Esophagus muscularis mucosa (tissue), 4 donors: ENCODE measurements at places on chromosomes 1 and 21. TPM values are rescaled to one million over a fixed set of nuclear protein-coding genes. Genes with fewer than 3 reads are reported as not detected.

DNA sequence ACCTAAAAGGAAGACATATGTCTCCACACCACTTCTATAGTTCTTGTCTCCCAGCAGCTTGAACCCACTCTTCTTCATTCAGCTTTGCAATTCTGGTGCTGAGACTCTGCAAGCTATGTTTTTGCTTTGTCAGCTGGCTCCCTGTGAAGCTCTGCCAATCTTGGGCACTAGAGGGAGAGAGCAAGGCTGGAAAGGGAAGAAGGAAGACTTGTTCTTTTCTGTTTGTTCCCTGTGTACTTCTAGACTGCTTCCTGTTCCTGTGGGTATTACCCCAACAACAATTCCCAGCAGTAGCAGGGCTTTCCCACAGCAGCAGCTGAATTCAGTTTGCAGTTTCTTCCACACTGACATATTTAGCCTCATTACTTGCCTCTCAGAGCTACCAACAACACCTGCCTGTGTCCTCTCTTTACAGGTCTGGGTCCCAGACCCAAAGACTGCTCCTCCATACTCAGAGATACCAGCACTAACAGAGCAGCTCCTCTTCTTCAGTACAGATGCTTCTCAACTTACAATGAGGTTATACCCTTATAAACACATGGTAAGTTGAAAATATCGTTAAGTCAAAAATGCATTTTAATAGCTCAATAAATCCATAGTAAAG lies 275.2 kb upstream of the NEGR1 start:
- no peak for DNase-seq

GRCh38 chr1:22288593-22289241 lies 145.8 kb upstream of the WNT4 start:
- DNase-seq, result no peak

- DNase-seq, result no peak
Observed at GRCh38 chr1:205171369-205171768, 40.1 kb downstream of the DSTYK start.

DNA sequence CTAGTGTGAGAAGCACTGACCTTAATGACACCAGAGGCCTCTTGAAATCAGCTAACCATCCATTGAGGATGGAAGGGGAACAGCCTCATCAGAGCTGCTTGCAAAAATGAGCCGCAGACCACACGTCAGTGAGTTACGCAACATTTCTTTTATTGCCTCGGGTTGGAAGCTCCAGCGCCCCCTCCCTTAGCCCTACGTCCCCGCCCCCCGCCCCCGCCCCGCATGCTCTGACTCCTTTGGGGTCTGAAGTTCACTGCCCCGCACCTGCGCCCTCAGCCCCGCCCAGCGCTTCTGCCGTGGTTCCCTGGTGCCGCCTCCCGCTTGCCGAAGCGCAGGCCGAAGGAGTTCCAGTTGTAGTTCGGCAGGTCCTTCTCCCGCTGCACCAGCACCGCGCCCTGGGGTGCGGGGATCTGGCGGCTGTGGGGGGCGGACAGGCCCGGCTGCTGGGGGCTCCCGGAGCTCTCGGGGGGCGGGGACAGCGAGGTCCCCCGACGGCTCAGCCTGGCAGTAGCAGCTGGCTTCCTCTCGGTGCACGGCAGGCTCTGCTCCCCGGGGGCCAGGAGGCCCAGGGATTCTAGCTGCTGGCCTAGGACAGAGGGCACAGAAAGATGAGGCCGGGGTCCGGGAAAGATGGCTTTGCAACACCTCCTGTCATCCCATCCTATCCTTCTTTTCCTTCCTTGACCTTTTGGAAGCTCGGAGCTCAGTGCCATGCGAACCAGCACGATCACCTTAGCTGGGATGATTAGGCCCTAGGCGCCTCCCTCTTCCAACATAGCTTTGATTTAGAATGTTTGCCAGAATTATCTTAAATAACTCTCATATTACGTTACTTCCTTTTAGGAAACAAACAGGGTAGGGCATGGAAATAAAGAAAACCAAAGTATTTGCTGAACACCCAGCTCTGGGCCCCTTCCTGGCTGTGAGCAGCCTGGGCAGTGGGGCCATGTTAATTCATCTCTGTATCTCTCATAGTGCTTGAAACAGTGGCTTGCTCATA lies 5.8 kb downstream of the KISS1 start:
- DNase-seq, result no peak

- no peak for DNase-seq
Observed at GRCh38 chr1:167454304-167454893, 63.9 kb downstream of the CD247 start.

DNA sequence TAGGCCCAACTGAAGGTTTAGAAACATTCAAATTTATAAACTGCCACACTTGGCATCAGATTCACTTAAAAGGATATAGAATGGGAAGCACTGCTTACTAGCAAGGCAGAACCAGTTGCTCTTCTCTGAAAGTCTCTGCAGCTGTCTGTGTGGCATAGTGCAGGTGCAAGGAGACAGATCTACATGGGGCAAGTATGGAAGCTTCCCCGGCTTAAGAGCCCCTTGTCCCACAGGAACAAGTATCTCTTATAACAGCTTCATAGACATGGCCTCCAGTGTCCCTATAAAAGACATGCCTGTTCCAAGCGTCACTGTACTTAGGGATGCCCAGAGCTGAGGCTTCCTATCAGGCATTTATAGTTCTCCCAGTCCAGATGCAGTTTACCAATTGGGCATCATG lies 26.5 kb downstream of the ZBTB8B start:
- no peak for DNase-seq

GRCh38 chr1:86207323-86207722 lies 50.8 kb upstream of the COL24A1 start:
- no peak for DNase-seq

- no peak for DNase-seq
Observed at GRCh38 chr1:58031416-58031815, 515.1 kb downstream of the OMA1 start.

GRCh38 chr1:165938844-165939243 lies 111.4 kb downstream of the UCK2 start:
- no peak for DNase-seq

- no peak for DNase-seq
Observed at GRCh38 chr1:10765304-10765703, 31.1 kb downstream of the CASZ1 start.

DNA sequence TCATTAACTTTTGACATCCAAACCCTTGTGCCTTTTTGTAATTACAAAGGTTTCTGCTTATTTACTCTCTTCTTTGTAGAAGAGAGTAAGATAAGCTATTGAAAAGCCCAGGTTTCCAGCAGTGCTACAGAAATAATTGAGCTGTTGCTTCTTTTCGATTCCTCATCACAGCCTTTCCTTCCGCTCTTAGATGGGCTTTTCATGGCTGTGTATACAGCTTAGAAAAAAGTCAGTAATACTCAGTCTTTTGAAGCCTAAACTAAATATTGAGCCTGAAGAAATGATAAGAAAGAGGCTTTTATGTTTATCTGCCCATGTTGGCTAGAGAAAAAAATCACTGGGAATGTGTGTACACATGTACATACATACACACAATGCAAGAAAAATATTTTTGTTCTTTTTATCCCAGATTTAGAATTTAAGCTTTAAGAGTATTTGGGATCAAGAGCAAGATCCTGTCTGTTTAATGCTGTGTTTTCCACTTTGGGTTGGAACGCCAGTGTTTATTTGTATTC lies 172.4 kb downstream of the VPS13D start:
- no peak for DNase-seq

DNA sequence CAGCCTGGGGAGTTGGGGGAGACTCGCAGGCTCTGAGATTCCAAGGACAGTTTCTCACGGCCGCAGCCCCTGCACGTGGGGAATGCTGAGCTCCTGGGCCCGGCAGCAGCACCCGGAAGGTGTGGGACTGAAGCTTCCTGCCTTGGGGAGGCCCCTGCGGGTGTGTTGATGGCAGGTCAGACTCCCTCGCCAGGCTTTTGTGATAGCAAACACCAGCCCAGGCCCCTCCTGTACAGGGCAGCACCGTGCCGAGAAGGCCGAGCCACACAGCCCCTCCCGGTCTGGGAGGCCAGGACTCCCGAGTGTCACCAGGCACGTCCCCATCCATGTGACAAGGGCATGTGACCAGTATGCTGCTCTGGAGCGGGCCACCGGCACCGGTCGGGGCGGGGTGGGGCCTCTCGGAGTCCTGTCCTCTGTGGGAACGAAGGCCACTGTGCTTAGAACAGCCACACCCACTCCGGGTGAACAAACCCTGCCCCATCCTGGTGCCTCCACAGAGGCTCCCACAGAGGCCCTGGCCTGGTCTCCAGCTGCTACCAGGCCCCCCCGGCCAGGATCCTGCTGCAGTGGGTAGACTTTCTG lies 31.1 kb upstream of the ARHGEF16 start:
- no peak for DNase-seq

GRCh38 chr1:17494114-17494729 lies 45.3 kb upstream of the ARHGEF10L start:
- no peak for DNase-seq

DNA sequence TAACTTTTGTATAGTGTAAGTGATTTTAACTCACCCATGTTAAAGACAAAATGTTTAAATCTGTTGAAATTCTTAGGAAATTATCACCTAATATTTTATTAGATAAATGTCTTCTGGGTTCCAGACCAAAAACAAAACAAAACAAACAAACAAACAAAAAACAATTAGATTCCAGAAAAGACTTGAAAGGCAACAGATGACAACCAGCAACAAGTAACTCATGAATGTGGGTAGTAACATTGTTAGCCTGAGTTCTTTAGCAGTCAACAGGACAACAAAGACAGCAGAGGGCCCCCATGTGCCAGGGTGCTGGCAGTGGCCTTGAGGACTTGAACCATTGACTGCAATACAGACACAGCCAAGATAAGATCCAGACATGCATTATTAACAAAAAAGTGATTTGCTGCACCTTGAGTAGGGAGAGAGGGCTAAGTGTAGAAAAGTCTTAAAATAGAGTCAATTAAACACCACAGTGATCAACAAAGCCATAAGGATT lies 2.4 kb upstream of the CD247 start:
- DNase-seq, result no peak

GRCh38 chr1:201530741-201531531 lies 8.0 kb upstream of the NAV1 start:
- DNase-seq, result peak; percentile 97

DNA sequence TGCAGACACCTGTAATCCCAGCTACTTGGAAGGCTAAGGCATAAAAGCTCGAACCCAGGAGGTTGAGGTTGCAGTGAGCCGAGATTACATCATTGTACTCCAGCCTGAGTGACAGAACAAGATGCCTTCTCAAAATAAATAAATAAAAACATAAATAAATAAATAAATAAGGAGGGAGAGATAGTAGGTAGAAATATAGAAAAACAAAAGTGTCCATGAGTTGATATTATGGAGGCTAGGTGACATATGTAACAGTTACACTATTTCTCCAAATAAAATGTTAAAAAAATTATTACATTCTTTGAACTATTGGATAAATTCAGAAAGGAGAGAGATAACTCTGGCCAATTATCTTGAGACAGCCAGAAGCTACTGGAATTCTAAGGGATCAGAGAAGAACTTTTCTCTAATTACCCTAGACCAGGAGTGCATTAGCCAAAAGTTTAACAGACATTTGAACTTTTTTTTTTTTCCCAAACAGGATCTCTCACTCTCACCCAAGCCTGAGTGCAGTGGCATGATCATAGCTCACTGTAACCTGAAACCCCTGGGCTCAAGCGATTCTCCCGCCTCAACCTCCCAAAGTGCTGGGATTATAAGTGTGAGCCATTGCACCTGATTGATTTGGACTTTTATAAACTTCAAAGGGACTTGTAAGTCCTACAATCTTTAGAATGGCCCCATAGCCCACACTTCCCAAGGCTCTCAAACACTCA lies 17.6 kb downstream of the SYNJ1 start:
- no peak for DNase-seq

GRCh38 chr1:16249596-16250241 lies 12.7 kb upstream of the CPLANE2 start:
- no peak for DNase-seq

GRCh38 chr1:48450505-48450904 lies 21.5 kb downstream of the SPATA6 start:
- DNase-seq, result no peak

DNA sequence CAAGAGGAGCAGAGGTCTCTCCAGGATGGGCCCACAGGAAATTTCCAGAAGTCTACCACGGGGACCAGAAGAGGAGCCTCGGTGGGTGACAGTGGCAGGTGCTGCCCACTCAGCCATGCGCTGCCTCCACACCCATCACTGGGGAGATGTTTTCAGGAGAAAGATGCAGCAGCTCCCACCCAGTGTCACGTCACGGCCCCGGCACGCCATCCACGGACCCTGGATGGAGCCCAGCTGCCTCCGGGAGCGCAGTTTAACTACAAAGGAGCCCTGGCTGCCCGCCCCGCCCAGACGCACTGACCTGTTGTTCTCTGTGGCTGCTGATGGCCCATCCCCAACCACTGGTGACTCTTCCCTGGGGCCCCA lies 6.8 kb downstream of the TSPEAR start:
- peak; percentile 87 for DNase-seq

GRCh38 chr1:109627692-109628399 lies 8.2 kb downstream of the AMPD2 start:
- peak; percentile 89 for DNase-seq

GRCh38 chr1:22485431-22485830 lies 33.8 kb downstream of the ZBTB40 start:
- no peak for DNase-seq

Gene MTX1
- total RNA-seq, result 41.6 TPM

Gene PACC1
- total RNA-seq, result 3.8 TPM

Gene AQP10
- not detected for total RNA-seq

Gene MASP2
- total RNA-seq, result not detected

Gene DCST2
- 0.19 TPM for total RNA-seq

Gene PRUNE1
- 40.7 TPM for total RNA-seq

Gene OPTC
- not detected for total RNA-seq

Gene OR6K6
- not detected for total RNA-seq

Gene C1orf185
- not detected for total RNA-seq

Gene LCE2B
- not detected for total RNA-seq

Gene SLC1A7
- 0.45 TPM for total RNA-seq

Gene CFAP107
- total RNA-seq, result not detected
